Stimulated activated CD4-positive, alpha-beta T cell treated with anti-CD3 and anti-CD28 coated beads, Interleukin-15, amount 100 ng/mL, for 1 hour (primary cell): ENCODE measurements at places on chromosomes 11 and 22.

DNA sequence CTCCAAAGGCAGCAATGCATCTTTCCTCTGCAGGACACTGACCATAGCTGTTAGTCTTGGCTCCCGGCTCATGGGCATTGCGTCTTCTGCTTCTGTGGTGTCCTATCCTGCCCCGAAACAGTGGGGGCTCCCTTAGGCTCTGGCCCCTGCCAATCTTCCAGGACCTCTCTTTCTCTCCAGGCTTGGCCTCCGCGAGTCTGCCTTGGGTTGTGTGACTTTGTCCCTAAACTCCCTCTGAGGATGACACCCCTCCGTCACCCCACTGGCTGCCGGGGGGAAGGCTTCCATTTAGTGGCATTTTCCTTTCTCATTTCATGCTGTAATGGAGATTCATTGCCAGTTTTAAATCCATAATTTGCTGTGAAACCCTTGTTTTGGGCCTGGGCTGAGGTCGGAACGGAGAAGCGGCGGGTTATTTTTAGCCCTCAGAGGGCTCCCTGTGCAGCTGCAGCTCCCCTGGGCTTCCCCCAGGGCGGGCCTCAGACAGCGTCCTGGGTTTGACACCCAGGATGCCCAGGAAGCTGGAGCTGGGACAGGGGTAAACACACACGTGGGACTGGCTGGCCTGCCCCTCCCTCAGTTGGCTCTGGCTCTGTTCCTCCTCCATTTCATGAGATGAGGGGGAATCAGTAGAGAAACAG lies 156.1 kb downstream of the ST3GAL4 start:
- DNase-seq: no peak

GRCh38 chr11:47044119-47044518 lies 107.6 kb downstream of the CSTPP1 start:
- DNase-seq: no peak

DNA sequence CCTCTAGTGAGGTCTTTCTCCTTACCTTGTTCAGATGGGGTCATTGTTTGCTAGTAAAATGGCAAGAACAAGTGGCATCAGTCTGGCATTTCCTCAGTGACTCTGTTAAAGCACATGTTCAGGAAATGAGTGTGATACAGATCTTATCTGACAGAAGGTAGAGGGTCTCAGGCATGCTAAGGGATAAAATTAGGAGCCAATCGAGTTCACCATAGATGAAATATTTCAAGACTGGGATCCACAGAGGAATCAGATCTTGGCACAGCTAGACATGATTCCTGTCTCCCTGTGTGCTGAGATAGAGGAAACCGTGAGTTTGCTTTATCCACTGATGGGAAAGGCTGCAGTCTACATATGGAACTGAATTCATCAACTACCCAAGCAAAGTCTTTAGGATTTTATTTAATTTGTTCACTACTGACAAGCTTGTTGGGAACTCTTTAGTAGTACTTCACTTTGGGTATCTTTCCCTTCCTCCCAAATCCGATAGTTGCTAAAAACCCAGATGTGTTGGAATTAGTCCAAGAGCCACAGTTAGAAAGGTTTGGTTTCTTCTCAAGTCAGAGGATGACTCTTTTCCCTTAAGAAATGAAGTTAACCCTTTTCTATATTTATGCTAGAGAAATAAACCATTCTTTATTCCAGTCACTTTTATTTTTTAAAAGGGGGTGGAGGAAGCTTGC lies 18.4 kb downstream of the FAM118B start:
- DNase-seq: no peak

DNA sequence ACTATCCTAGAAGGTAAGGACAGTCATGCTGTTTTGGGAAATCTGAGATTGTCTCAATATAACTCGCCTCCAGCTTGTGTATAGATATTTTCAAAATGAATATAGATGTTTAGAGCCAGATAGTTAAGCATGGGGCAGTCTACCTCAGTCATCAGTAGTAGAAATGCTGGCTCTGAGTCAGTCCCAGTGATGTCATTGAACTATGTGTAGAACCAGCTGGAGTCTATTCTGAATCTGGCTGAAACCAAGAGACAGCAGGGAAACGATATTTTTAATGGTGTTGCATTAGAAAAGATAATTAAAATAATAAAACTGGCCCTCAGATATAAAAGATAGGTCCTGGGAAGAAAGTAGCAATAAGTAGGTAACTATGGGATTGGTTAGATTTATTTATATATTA lies 25.9 kb downstream of the PIWIL4 start:
- DNase-seq: no peak

DNA sequence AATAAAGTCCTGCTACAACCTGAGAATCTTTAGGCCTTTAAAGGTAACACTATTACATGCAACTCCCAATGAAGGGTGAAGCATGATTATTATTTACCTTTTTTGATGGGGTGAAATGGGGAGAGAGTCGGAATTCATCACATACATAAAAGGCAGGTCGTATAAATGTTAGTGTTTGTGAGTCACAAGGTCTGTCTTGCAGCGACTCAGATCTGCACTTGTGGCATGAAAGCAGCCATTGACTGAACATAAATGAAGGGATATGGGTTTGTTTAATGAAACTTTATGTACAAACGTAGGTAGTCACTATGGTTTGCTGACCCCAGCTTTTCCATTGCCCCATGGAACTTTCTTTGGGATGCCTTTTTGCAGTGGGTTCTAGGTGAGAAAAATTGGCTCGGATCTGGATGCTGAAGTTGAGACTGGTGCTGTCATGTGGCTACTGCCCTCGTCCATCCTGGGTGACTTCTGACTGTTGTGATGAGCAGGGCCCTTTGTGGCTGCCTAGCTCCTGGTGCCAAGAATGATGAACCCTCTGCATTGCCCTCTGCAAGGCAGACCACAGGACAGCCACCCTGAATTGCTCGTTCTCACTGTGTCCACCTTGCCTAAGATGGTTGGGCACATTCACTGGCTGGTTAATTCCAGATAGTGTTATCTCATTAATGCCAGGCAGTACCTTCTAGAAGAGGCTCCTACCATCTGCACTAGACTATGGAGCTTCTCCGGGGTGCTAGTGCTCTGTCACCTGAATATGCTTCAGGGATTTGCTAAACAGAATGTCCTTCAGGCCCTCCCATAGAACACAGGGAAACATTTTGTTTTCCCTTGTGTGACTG lies 11.3 kb downstream of the GGTLC2 start:
- DNase-seq: no peak

DNA sequence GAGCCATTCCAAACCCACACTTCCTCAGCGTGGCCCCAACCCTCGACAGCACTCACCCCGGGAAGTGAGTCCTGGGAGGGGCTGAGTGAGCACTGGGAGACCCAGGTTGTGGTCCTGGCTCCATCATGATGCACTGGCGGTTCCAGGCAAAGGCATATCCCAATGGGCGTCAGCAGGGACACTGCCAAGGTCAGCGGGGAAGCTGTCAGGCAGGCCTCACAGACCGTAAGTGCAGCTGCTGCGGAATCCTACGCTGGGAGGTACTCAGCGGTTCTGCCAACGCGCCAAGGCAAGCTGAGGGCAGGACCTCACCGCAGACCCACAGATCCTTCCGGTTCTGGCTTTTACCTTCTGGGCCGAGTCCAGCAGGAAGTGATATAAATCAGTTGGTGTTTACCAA lies 1.4 kb upstream of the GAL3ST1 start:
- DNase-seq: no peak

DNA sequence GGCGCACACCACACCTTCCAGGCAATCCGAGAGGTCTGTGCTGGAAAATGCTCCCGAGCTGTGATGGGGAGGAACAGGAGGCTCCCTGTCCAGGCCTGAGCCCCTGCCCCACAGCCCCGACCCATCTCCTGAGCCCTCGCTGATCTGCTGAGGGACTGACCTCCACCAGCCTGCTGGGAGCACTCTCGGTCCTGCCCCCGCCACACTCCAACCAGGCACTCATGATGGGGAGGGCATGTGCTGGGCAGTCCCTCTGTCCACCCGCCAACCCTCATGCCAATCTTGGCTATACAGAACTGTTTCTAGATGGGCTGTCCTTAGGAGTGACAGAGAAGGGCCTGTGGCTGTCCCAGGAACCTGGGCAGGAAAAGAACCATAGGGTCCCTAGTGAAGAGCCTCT lies 70.8 kb downstream of the TRMU start:
- DNase-seq: no peak
